ENCODE measurements at places on chromosomes 4 and X. TPM values are rescaled to one million over a fixed set of nuclear protein-coding genes. Genes with fewer than 3 reads are reported as not detected.

Gene L1CAM
- total RNA-seq, result 18.2 TPM

Gene THAP9
- 1.5 TPM for total RNA-seq

Gene CD40LG
- not detected for total RNA-seq

Gene MAGIX
- total RNA-seq, result 2.3 TPM

Gene AREG
- total RNA-seq, result 31.2 TPM

Gene COL25A1
- total RNA-seq, result not detected

Gene AASDH
- 2.6 TPM for total RNA-seq

Gene AKAP14
- not detected for total RNA-seq

Gene ARHGAP4
- total RNA-seq, result 0.91 TPM

Gene CXCL1
- total RNA-seq, result 6.0 TPM

Gene FRG2
- total RNA-seq, result not detected

Gene GAGE2A
- total RNA-seq, result not detected

Gene ARX
- 0.48 TPM for total RNA-seq

Gene ZNF157
- not detected for total RNA-seq

Gene PWWP3B
- total RNA-seq, result not detected

Gene EXOSC9
- total RNA-seq, result 27.3 TPM

Gene HPGD
- 67.5 TPM for total RNA-seq

Gene COMMD8
- 11.4 TPM for total RNA-seq

Gene WDR13
- 92.7 TPM for total RNA-seq

Gene DCX
- not detected for total RNA-seq

Gene NLGN3
- 1.1 TPM for total RNA-seq

Gene SOD3
- total RNA-seq, result not detected

Measured in A549 treated with Mapracorat at 1 μM for 4 hours (cell line).